HL-60 (cell line): ENCODE measurements at places on chromosomes 3 and 15.

- peak; percentile 15 for DNase-seq
These were observed 63.6 kb downstream of the LINGO1 start for GRCh38 chr15:77568973-77569728.

- no peak for DNase-seq
These were observed 180.1 kb upstream of the PRICKLE2 start for GRCh38 chr3:64405211-64405835.

DNA sequence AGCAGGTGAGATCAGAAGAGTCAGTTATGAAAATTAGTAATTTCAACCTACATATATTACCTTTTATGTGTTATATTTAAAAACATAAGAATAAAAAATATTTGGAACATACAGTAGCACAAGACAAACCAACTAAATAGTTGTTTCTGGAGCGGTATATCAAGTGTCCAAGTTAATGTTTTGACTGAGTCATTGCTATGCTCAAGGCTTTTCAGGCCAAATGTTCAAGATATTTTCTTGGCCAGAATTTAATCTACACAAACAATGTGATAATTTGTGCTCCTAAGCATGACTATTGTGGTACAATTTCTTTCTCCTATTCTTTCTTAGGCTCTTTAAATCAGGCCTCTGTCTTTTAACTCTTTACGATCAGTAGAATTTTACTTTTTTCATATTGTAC lies 412.4 kb downstream of the RAP2B start:
- no peak for DNase-seq

GRCh38 chr3:17915341-17915740 lies 172.9 kb upstream of the TBC1D5 start:
- no peak for DNase-seq

- DNase-seq: no peak
These were observed 2.7 kb downstream of the CHST13 start for GRCh38 chr3:126526668-126527005.

DNA sequence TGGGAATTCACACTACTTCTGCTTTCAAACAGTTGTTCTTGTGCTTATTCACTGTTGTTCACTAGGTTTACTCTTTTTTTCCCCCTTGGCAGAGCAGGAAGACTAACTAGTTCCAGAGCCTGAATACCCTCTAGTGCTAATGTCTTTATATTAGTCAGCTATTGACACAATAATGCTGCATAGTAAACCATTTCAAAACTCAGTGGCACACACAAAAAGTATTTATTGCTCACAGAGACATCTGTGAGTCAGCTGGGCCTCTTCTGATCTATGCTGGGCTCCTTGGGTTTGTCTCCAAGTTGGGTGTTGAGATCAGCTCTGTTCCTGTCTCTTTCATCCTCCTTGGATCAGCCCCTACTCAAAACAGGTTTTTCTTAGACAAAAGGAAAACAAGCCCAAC lies 51.1 kb downstream of the RSRC1 start:
- DNase-seq: no peak

DNA sequence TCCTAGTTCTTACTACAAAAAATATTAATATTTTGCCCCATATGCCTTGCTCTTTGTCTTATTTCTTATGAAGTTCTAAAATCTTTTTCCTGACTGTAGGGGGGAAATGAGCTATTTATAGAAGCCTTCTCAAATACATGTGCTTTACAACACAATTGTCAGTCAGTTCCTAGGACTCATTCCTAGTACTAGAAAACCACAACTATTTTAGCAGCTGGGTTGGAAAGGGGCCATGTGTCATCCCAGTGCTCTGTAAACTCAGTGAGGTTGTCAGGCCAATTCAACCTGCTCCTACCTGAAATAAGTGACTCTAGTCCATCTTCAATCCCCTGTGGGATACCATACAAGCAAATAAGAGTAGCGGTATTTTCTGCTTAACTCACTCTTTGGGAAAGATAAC lies 153.8 kb downstream of the ULK4 start:
- DNase-seq: no peak

DNA sequence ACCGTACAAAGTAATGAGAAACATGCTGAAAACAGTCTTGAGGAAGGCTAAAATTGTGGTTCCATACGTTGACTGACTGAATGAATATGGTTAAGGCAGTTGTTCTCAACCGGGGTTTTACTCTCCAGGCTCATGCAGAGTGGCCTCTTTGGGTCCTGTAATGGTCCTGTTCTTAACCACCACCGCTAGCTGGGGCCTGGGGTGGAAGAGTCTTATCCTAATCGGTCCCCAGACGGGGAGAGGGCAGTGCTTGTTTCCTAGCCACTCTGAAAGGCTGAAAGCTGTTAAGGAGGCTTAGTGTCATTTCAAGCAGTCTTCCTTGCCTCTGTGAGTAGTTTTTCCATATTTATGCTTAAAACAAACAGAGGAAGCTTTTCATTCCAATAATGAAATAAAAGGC lies 32.0 kb downstream of the SELENOT start:
- DNase-seq: no peak

GRCh38 chr3:126432361-126433104 lies 37.8 kb downstream of the CFAP100 start:
- no peak for DNase-seq

DNA sequence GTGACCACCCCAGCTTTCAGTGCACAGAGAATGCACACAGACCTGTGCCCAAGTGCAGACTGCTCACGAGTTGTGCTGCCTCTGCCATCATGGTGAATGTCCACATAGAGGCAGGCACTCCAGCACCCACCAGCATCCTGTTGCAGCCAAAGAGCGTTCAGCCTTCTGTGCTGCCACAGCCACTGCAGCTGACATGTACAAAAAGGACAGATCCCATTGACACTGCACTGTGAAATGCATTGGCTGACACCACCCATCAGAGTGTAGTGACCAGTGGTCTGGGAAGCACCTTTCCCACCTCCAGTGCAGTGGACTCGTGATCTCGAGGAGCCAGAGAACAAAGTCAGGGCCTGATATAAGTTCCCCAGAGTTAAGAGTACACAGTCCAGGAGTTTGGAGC lies 260.3 kb downstream of the RAP2B start:
- DNase-seq: no peak

DNA sequence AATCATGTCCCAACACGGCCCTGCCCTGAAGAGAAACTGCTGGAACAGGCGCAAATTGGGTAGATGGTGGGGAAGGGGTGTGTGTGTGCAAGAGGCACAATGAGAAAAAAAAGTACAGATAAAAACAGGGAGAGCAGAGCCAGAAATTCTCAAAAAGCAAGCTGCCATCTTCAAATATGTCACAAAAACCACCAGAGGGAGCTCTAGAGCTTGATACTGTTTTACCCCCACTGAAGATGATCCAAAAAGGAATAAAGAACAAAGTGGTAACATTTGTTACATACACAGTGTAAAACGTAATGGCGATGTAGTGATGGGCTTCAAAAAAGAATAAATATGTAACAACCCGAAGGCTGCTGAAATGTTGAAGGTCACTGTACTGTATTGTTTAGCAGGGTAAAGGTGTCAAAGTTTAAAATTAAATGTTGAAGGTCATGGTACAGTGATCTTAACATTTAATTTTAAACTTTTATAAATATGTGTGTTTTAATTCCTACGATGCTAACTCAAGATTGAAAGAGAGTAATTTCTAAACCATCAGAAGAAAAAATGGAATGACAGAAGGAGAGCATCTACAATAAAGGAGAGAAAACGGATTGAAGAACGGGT lies 6.0 kb downstream of the SNRPA1 start:
- DNase-seq: no peak

DNA sequence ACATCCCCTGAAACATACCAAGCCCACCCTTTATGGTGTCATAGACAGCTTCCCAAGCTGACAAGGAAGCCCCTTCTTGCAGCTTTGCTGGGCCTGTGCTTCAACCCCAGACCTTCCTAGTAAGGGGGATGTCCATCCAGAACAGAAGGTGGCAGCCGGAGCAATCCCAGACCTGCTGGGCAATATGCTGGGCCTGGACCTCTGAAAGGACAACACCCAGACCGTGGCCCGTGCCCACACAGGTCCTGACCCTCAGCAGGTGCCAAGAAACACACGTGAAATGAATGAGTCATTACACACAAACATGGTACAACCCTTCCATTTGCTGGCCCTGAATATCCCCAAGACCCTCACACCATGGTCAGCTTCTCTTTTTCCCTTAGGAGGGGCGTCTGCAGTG lies 19.8 kb upstream of the VILL start:
- no peak for DNase-seq

- DNase-seq: no peak
These were observed 187.7 kb downstream of the SATB1 start for GRCh38 chr3:18237251-18238005.

DNA sequence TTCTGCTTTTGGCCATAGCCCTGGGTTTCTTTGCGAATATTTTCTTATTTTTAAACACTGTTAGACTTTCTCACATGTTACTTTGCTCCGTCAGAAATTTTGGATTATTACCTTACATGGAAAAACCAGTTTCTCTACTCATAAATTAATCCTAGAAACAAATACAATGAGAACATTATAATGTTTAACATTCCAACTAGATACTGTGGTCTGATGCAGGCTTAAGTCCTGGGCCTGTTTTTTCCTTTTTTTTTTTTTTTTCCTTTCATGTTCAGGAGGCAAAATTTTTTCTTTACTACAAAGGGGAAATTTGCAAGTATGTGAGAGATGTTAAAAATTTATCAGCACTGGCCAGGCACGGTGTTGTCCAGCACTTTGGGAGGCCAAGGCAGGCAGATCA lies 28.9 kb downstream of the POPDC2 start:
- DNase-seq: no peak

GRCh38 chr3:152671446-152672319 lies 163.2 kb upstream of the P2RY1 start:
- no peak for DNase-seq

- no peak for DNase-seq
These were observed 248.9 kb downstream of the THSD4 start for GRCh38 chr15:71364117-71364584.

DNA sequence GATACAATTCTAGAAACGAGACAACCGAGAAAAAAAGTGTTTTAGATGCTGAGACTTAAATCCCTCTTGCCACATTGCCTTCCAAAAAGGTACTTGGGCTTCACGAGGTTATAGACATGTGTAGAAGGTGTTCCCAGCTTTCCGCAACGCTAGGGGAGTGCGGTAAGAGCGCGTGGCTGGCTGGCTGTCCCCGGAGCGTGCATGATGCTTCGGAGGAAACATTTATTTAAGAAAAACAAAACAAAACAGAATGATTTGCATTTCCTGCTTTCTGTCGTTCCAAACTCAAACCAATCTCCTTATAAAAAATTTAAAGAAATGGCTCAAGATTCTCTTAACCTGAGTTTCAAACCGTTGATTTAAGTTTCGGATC lies 841 bp downstream of the SLC6A20 start:
- DNase-seq: no peak

DNA sequence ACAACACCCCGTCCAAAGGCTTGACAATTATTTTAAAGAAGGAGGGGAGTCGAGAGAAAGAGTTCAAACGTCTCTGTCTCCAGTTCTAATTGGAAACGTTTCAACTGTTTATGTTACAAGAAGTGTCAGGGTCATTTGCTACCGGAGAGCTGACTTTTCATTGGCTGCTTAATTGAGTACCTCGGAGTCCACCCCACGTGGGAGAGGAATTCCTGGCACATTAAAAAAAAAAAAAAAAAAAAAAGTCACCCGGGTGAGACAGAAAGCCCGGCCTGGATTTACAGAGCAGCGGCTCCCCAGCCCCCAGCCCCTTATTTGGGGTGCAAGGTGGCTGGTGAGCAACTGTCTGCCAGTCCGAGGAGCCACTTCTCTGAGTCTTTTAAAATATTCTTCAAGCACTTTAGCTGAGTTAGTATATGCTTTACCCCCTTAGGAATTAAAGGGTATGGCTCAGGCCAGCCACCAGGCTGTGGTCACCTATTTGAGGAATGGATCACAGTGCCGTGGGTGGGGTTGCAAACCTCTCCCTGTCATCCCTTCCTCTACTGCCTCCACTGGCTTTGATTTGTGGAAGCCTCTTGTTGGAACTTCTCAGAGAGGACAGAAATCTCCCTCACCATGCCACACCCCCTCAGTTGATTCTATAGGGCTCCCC lies 3.9 kb upstream of the TLE3 start:
- DNase-seq: peak; percentile 57

GRCh38 chr3:45312836-45313493 lies 75.4 kb upstream of the LARS2 start:
- no peak for DNase-seq

- peak; percentile 25 for DNase-seq
These were observed 28.9 kb downstream of the CSTA start for GRCh38 chr3:122353893-122354401.

GRCh38 chr3:13085081-13085845 lies 12.0 kb upstream of the IQSEC1 start:
- no peak for DNase-seq

- DNase-seq: no peak
These were observed 172.6 kb downstream of the PLCL2 start for GRCh38 chr3:17057321-17057720.

- no peak for DNase-seq
These were observed 835.4 kb upstream of the GBE1 start for GRCh38 chr3:82596805-82597204.

DNA sequence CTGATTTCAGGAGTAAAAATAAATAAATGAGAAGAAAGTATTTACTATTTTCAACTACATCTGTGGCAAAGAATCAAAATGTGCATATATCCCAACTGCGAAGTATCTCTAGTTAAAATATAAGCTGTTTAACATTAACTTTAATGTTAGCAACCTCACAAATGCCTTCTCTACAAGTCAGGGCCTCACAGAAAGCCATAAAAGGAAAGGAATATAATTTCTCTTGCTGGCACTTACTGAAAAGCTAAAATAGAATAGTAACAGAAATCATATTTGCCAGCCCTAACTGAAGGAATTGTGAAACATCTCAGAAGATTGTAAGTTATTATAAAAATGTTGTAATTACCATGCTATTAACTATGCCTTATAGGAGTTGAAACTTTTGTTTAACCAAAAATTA lies 65.1 kb upstream of the MBNL1 start:
- no peak for DNase-seq

DNA sequence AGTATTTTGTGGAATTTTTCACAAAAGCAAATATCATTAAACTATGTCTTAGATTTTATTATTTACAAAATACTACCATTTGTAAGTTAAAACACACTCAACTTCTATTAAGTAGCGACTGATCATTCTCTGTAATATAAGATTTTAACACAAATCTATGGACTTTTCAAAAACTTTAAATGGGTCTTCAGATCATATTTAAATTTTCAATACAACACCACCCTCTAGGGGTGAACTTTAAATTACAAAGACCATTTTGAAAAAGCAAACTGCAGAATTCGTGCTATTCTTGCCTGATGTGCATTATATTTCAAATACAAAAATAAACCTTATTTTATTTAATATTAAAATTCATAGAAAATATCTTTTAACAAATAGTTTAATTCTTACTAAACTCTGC lies 8.2 kb upstream of the VGLL4 start:
- DNase-seq: no peak

GRCh38 chr3:66280304-66280703 lies 59.5 kb downstream of the SLC25A26 start:
- DNase-seq: no peak

DNA sequence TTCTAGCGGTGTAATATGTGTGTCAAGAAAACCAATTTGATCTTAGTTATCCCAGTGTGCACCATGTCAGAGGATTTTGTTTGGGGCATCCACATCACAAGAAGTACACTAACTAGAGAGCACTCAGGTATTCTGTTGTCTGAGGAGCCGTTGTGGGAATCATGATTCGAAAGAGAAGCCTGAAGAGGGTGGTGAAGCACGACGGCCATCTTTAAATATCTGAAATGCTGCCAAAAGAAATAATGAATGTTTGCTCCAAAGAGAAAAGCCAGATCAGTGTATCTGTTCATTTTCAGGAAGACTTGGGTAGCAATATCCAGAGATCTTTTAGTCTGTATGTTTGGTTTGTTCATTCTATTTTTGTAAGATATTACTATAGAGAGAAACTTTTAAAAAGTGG lies 180.7 kb downstream of the KLHL25 start:
- no peak for DNase-seq
